ENCODE measurements at places on chromosomes 4 and X. TPM values are rescaled to one million over a fixed set of nuclear protein-coding genes. Genes with fewer than 3 reads are reported as not detected.

DNA sequence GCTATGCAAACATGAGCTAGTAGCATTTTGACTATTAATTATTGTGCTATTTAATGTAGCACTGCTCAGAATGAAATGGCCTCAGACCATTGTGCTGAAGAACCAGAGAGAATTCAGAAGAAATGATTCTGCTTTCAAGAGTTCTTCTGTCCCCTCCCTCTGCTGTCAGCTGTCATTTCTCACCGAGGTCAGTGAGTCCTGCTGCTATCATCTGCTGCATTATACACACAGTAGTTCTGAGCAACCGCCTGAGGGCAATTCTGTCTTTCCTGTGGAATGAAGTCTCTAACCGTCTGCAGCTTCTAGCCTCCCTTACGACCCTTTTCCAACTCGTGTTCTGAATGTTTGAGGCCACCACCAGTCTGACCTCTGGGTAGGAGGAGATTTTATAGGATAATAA, 249.4 kb downstream of the HNRNPD start:
- no peak for DNase-seq

GRCh38 chrX:50071494-50071893, 129.3 kb downstream of the AKAP4 start:
- DNase-seq = no peak

GRCh38 chr4:138408758-138409157, 166.6 kb upstream of the SLC7A11 start:
- DNase-seq = no peak

The MAGEA9B gene
- under 0.01 TPM for total RNA-seq

DNA sequence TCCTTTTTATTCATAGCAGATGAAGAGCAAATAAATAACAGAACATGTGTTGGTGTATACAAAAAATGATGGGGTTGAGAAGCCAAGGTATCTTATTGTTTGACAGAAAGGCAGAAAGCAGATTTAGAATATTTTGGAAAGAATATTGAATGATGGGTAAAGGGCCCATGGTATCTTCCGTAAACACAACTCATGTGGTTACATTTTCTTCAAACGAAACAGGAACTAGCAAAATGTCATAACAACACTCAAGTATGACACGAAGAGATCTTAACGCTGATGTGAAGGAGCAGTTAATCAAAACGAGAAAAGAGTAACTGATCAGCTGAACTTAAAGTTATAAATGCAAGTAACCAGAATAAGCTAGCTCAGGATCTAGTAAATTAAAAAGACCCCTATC, 195.7 kb upstream of the GK2 start:
- no peak for DNase-seq

The SPOCK3 gene
- total RNA-seq = not detected

DNA sequence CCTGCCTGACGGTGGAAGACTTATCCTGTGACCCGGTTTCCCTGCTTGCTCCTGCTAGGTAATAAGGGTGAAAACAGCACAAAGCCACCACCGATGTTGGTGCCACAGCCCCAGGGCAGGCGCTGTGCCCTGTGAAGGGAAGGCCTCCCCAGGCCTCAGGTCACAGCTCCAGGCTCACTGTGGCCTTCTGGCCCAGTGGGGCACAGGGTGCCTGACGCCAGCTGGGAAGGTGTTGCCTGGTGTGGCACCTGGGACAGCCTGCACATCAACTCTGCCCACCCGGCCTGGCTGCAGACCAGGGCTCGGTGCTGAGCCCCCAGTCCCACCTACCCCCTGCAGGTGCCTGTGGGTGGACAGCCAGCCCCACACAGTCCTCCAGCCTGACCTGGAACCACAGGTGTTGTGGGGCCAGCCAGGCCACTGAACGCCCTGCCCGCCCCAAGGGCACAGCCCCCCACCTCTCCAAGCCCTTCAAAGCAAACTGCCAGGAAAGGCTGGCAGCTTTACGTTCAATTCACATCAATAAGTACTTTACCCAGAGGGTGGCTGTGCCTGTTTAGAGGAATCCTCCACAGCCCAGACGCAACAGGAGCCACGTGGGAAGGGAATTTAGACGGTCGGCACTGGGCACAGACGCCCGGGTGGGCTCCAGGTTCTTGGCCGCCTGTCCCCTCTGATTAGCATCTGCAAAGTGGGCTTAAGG, 54.3 kb downstream of the ZFYVE28 start:
- DNase-seq = no peak

DNA sequence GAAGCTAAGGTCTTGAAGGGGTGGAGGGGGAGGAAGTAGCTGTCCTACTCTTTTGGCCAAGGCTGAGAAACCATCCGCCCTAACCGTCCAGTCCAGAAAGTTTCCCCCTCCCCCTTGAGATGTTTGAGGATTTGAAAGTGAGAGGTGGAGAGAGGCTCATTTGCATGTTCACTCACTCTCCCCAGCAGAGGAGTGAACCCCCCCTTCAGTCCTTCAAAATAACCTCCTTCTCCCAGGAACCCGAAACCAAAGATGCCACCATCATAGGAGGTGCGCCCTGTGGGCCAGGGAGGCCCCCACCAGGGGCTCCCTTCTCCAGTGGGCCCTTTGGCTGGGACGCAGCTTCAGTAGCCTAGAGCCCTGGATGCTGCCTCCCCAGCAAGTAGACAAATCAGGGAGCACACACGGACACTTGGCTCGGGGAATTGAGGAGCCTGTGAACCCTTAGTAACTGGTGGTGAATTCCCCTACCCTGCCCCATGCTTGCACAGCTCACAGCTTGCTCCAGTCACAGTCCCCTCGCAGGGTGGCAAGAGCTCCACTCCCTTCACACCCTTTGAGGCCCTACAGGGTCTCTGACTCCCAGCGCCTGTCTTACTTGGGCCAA, 25.6 kb downstream of the ELF4 start:
- DNase-seq = no peak

Measured in fibroblast of villous mesenchyme (primary cell).